ENCODE measurements at places on chromosomes 1 and 21. TPM values are rescaled to one million over a fixed set of nuclear protein-coding genes. Genes with fewer than 3 reads are reported as not detected.

DNA sequence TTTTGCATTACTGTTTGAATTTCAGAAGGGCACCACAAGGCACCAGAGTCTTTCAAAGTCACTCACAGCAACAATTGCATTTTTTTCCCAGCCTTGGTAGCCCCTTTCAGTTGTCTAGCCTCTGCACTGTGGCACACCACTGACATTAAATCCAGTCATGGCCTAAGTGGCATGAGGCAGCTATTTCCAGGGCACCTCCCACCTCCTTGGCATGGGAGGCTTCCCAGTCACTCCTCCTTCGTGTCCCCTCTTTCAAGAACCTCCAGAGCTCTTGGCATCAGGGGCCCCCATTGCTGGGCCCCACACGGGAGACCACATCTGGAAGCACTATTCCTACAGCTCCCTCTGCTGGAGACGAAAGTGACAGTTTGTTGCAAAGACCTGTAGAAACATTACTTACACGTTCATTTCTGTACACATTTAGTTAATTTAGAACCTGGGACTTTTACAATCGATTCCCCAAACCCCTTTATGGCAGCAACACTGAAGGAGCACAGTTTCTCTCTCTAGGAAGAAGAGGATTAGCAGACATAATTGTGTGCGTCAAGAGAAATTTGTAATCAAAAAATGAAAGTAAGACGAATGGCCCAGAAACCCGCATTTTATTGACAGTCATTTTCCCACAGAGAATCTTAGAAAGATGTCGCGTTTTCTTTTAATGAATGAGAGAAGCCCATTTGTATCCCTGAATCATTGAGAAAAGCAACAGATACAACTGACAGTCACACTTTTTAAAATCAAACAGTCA, 5.7 kb upstream of the CHD5 start:
- no peak for DNase-seq

GRCh38 chr1:244075247-244075722, 24.2 kb downstream of the ZBTB18 start:
- no peak for DNase-seq

Gene TFF3
- not detected for total RNA-seq

DNA sequence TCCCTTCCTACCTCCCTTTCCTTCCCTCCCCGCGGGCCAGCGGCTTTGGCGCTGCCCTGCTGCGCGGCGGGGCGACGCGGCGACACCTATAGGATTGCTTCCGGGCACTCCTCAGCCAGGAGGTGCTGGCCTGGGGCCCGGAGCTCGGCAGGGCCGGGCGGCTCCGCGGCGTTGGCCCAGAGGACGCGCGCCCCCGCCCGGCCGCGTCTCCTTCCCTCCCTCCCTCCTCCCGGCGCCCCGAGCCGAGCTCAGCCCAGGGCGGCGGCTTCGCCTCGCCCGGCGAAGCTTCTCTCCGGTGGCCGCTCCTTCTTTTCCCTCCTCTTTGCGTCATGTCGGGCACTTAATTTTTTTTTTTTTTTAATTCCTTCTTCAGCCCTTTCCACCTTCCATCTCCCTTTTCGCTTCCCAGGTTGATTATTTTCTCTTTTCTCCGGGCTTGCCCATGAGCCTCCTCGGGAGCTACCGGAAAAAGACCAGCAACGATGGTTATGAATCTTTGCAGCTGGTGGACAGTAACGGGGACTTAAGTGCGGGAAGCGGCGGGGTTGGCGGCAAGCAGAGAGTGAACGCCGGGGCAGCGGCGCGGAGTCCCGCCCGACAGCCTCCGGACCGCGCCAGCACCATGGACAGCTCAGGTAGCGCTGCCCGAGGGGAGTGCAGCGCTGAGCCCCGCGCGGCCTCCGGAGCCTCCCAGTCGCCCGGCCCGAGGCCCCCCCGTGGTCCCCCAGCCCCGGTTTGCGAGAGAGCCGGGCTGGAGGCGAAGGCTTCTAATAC, at the start of gene DNAJC6:
Gene DNAJC6, plus strand, starts transcription at position 240 of the 774 bp plus-strand sequence. Its CDS starts 203 bp downstream, at position 443.
- DNase-seq, result peak; percentile 72

- DNase-seq, result no peak
These were observed 120.2 kb downstream of the MRPL39 start for GRCh38 chr21:25487046-25487594.

Gene TSEN15
- total RNA-seq, result 48.0 TPM

- DNase-seq, result no peak
These were observed 16.1 kb downstream of the ENSA start for GRCh38 chr1:150613061-150613920.

- DNase-seq, result no peak
These were observed 654.6 kb downstream of the ADGRL2 start for GRCh38 chr1:82455342-82455741.

DNA sequence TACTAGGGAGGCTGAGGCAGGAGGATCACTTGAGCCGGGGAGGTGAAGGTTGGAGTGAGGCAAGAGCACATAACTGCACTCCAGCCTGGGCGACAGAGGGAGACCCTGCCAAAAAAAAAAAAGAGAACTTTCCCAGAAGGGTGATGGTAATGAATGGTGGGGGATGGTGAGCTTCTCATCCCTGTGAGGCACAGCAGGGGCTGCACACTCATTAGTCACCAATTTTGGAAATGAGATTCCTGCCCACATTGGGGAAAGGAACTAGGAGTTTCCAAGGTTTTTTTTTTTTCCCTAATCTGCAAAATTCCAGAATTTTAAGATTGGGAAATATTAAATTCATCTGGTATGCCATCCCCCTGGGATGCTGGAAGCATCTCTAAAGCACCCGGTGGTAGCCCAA, 50.2 kb upstream of the SSBP3 start:
- DNase-seq, result no peak

- peak; percentile 83 for DNase-seq
These were observed 8.0 kb downstream of the SDHB start for GRCh38 chr1:17045634-17046333.

DNA sequence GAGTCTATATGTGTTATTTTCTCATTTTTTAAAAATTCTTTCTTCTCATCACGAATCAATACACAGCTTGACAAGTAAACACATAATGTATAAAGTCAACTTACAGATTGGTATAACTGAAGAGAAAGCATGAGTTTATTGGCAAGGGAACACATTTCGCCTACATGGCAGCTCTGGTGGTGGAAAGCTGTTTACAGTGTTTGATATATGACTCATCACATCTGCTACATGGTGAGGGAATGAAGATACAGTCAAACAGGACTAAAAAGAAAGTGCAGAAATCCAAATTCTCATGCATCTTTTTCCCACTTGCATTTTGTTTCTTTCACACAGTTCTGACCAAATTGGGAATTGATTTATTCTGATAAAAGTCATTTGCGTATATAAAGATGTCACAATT, 122.2 kb upstream of the ADGRL4 start:
- no peak for DNase-seq

Gene SYT14
- 37.5 TPM for total RNA-seq

DNA sequence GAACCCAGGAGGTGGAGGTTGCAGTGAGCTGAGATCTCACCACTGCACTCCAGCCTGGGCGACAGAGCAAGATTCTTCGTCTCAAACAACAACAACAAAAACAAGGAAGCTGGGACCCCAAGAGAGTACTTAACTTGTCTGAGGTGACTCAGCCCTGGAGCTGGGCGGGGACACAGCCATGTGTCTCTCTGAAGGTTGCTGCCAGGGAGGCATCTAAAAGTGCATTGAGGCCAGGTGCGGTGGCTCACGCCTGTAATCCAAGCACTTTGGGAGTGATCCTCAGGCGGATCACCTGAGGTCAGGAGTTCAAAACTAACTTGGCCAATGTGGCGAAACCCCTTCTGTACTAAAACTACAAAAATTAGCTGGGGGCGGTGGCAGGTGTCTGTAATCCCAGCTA, 7.7 kb downstream of the IFI6 start:
- no peak for DNase-seq

DNA sequence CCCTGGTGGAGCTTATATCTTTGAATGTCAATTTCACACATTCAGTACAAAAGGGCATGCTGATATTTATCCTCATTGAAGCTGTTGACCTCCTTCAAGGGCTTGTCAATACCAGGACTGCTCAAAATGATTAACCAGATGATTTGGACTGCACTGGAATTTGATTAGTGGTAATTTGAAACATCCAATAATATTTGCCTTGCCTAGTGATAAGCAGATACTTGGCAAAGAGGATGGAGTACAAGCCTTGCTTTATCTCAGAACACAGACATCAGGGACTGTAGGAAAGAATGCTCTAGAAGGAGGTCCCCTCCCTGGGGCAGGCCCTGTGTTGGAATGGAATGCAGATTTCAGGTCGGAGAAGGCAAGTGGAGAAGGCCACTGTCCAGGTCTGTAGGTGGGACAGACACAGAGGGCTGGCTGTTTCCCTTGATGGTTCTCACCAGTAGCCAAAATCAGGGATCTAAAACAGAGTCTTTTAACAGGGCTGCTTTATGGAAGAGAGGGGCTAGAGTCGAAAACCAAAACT, 64.8 kb upstream of the ZNF648 start:
- no peak for DNase-seq

GRCh38 chr1:56248138-56248537, 331.2 kb downstream of the PLPP3 start:
- DNase-seq, result no peak

- DNase-seq, result peak; percentile 17
These were observed 95.0 kb downstream of the SLC30A10 start for GRCh38 chr1:219833214-219833815.

Gene SH3BGRL3
- 5.0 TPM for total RNA-seq

GRCh38 chr1:107941531-107941930, 23.4 kb downstream of the VAV3 start:
- DNase-seq, result no peak

Gene CLIC6
- not detected for total RNA-seq

Gene AADACL4
- not detected for total RNA-seq

Gene PDC
- not detected for total RNA-seq

Gene TMEM54
- total RNA-seq, result 36.1 TPM

Gene AUNIP
- 28.9 TPM for total RNA-seq

Gene PRMT6
- 166 TPM for total RNA-seq

Gene TEX38
- total RNA-seq, result not detected

Gene ABCG1
- 2.0 TPM for total RNA-seq

Gene ZNF683
- total RNA-seq, result not detected

Gene CHIA
- not detected for total RNA-seq

DNA sequence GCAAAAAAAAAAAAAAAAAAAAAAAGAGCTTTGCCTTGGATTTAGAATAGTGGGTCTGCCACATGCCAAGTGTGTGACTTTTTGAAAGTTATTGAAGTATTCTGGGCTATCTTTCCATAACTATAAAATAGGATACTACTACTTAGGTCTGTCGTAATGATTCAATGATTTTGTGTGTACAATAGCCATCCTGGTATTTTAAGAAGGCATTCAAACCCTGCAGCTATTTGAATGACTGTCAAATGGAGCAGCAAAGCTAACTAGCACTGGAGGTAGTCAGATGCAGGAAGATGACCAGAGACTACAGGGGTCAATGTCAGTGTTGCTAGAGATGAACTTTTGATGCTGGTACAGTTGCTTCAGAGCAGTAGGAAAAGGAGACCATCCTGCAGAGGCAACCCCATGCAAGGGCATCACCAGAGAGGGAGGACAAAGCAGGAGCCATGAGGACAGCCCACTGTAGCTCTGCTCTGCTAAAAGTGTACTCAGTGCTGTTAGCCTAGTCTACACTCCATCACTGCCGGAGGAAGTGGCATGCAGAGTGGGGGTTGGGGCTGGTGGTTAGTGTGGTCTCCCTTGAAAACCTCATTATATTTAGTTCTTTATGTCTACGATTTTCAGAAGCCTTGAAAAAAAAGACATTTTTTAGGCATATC, 29.0 kb downstream of the DUSP10 start:
- no peak for DNase-seq

Gene NCF2
- total RNA-seq, result not detected

DNA sequence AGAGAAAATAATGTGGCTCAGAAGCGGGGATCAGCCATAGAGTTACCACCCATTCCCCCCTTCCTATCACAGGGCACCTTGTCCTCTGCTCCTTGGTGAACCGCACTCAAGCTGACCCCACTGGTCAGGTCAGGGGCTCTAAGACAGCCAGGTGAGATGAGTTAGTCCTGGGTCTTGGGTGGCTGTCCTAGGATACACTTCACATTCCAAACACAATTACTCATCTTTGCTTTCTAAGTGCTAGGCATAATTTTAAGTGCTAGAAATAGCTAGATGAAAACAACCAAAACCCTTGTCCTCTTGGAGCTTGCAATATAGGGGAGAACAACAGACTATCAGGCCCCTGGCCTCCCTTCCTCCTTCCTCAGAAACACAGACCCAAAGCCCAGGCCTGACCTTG, 7.8 kb upstream of the MUTYH start:
- DNase-seq, result no peak

- no peak for DNase-seq
These were observed 426.8 kb downstream of the ADGRL2 start for GRCh38 chr1:82227306-82228095.

Gene RGS13
- not detected for total RNA-seq
